Stimulated activated CD8-positive, alpha-beta memory T cell treated with anti-CD3 and anti-CD28 coated beads, Interleukin-7, amount 100 ng/mL, for 1 hour (primary cell): ENCODE measurements at places on chromosomes 6 and 20.

DNA sequence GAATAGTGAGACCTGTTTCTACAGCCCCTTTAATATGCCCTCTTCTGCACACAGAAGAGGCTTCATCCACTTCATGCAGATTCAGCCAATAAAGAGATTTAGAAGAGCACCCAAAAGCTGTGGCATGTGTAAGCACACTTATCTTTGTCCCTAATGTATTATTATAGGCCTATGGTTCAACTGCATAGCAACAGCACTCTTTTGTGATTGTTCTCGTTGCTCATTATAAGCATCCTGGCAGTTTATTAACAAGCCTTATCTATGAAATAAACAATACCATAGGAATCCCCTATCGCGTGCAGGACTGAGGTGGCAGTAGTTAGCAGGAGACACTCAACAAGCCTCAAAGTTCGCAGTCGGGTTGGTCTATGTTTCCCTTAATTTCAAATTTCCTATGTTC is 138.5 kb upstream of the BEND6 start:
- DNase-seq: no peak

- DNase-seq: no peak
Observed at GRCh38 chr6:100175814-100176310, 181.8 kb upstream of the MCHR2 start.

DNA sequence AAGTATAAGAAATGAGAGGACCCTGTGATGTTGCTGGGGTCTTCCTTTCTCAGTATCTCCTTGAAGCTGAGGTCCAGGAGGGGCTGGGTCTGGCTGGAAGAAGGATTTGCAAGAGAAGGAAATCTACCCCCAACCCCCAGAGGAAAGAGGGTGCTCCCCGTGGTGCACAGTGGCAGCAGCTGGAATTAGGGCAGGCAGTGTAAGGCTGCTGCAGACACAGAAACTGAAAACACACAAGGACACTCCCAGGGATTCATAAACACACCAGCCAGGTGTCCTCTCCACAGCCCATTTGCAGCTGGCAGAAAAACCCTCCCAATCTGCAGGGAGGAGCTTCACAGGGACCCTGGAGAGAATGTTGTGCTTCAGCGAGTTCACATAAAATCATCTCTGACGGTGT is 297.2 kb downstream of the CDH26 start:
- DNase-seq: no peak

GRCh38 chr6:146543211-146543939 is at the start of gene RAB32:
Gene RAB32 (plus strand): TSS chr6:146543833. CDS start chr6:146543872, 39 bp downstream.
- DNase-seq: no peak

- DNase-seq: no peak
Observed at GRCh38 chr6:22322103-22323030, 25.5 kb upstream of the PRL start.

- no peak for DNase-seq
Observed at GRCh38 chr6:50264995-50265571, 215.4 kb upstream of the DEFB112 start.

GRCh38 chr6:19866985-19867627 is 29.9 kb downstream of the ID4 start:
- DNase-seq: no peak

DNA sequence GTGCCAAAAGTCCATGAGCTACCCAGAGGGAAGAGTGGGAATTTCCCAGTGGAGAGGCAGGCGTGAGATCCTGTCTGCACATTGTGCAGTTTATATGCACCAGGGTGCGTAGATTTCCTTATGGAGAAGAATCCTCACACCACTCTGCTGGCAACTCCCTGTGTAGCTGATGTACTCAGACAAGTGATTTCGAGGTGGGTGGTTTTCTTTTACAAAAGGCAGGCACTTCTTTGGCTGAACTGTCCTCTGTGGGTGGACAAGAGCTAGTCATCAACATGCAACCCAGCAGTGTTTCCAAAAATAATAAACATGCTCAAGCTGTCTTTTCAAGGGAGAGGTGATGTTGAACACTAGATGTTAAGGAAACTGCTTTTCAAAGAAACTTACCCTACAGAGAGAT is 121.7 kb upstream of the NXT1 start:
- DNase-seq: no peak

DNA sequence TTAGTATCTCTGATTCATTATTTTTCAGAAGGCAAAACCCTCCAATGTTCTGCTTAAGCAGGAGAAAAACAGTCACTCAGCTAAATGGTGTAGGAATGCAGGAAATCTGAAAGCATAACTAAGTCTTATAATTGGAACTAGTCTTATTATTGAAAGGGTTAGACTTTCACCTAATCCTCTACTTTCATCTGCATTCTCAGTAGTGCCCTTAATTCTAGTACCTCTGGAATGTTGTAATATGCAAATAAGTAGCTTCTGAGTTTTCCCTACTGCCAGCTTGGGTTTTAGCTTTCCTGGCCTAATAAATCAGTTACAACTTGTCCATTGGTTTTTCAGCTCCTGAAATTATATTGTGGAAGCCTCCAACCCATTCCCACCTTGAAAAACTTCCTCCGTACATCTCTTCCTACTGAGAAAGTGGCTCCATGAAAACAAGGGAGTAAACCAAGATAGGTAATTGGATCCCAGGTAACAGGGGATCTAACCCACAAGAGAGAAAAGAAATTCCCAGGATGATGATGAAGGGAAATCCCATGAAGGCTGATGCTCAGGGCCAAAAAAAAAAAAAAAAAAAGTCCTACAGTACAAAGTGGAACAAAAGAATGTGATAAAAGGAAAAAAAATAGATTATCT is 147.0 kb downstream of the TBC1D32 start:
- no peak for DNase-seq

GRCh38 chr20:63546256-63546955 is 1.1 kb downstream of the SRMS start:
- no peak for DNase-seq

DNA sequence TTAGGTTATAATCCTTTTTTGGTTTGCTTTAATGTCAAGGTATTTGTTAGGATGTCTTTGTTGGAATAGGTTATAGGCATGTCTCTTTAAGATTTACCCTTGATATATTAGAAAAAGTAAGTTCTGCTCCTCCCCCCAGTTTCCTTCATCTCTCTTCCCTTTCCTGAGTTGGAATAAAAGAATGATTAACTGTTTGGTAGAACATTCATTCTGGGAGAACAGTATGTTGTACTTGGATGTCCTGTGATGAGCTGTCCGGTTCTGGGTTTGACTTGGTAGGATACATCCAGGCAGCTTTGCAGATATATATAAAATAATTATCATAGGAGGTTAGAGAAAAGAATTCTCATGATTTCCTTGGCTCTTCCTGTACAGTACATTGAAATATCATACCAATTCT is 199.6 kb upstream of the RREB1 start:
- no peak for DNase-seq

DNA sequence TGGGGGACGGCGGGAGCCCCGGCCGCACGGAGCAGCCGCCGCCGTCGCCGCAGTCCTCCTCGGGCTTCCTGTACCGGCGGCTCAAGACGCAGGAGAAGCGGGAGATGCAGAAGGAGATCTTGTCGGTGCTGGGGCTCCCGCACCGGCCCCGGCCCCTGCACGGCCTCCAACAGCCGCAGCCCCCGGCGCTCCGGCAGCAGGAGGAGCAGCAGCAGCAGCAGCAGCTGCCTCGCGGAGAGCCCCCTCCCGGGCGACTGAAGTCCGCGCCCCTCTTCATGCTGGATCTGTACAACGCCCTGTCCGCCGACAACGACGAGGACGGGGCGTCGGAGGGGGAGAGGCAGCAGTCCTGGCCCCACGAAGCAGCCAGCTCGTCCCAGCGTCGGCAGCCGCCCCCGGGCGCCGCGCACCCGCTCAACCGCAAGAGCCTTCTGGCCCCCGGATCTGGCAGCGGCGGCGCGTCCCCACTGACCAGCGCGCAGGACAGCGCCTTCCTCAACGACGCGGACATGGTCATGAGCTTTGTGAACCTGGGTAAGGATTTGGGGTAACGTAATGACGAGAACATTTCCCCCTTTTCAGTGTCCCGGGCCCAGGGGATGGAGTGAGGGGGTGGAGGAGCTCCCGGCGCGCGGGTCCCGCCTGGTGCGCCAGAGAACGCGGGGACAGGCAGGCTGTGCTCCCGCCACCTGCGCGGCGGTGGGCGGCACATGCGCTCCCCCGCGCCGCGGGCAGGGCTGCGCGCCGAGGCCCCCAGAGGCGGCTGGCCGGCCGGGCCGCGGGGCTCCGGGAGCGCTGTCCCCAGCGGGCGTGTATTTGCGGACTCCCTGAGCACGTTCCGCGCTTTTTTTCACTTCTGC is 1.4 kb downstream of the BMP6 start:
- DNase-seq: no peak

GRCh38 chr6:144777249-144777648 is 492.1 kb downstream of the UTRN start:
- DNase-seq: no peak

GRCh38 chr20:3811467-3812258 is 8.7 kb upstream of the AP5S1 start:
- peak; percentile 81 for DNase-seq

GRCh38 chr20:19256906-19257595 is 44.6 kb downstream of the SLC24A3 start:
- no peak for DNase-seq

DNA sequence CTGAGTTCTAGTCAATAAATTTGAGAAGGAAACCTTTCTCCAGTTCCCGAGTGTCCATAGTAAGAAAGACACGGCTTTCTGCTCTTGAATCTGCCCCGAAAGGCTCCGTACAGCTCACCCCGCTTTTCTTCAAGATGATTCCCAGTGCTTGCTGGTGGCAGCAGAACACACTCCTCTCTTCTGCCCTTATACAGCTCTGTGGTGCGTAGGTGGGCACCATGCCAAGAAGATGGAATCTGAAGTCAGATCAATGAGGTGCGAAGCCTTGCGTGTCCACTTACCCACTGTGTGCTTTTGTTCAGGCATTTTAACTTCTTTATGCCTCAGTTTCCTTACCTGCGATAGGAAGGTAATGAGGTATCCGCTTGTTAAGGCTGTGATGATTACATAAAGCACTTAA is 142.2 kb downstream of the WDR27 start:
- DNase-seq: no peak

GRCh38 chr6:129215916-129216520 is 333.1 kb downstream of the LAMA2 start:
- DNase-seq: no peak

- no peak for DNase-seq
Observed at GRCh38 chr6:104134876-104135275, 724.8 kb downstream of the HACE1 start.

DNA sequence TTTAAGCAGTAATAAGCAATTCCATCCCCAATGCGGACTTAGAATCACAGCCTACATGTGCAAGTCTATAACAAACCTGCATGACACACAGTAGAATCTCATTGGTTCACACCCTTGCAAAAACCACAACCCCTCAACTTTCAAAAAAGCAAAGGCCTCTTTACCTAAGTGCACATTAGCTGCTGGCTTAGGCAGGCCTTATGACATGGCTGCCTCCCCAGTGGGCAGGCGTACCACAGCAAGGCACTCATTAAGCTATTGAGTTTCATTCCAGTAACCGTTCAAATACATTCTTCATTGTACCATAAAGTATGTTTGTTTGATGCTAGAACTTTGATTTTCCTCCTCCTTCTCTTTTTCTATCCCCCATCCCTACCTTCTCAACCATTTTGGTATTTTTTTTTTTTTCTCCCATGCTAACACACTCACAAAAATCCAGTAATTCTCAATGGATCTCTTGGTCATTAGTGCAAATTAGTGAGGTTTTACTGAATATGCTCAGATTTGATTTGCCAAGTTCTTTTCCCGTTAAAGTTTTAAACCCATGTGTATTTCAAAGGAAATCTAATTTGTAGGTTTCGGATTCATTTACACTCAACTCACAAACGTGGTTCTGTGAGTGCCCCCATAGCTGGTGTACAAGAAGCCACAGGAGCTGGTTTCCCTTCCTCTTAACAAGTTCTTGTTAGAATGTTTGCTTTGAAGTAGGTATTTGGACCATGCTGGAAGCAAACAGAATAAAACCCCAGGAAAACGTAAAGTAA is 460.4 kb upstream of the RUNX2 start:
- DNase-seq: no peak

DNA sequence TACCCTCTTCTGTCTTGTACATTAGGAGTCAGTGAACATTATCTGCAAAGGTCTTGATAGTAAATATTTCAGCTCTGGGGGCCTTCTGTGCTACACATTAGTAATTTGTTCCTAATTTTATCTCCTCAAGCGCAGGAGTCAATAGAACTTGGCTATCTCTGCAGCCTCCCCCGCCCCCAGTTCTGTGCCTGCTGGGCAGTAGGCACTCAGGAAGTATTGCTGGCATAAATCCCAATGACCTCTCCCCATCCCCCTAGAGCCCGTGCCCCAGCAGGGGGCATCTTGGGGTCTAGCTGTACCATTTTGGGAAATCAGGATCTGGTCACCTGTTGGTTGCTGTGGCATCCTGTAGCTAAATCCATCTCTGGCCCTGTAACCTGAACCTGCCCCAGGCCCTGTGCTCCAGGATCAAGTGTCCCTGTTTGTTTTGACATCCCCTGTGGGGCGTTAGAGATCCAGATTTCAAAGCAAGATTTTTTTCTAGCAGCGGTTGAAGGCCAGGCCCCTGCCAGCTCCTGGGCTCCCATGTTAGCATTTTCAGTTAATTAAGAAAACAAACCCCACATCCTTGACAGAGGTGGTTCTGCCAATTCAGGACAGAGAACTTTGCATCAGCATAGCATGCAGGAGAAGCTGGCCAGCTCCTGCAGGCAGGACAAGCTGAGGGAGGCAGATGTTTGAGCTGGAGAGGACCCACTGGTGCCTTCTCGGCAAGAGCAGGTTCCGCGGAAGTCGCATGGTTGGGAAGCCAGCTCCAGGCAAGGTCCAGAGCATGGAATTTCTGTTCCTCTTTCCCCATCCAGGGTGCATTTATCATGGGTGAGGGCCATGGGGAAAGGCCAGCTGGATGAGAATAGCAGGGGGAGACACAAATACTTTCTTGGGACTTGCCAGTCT is 32.1 kb downstream of the DAAM2 start:
- DNase-seq: no peak

- DNase-seq: no peak
Observed at GRCh38 chr20:41344477-41344876, 3.9 kb downstream of the LPIN3 start.

- DNase-seq: no peak
Observed at GRCh38 chr6:15512721-15513120, 150.1 kb downstream of the DTNBP1 start.

GRCh38 chr6:11160199-11160598 is 48.7 kb upstream of the ERVFRD-1 start:
- DNase-seq: no peak

GRCh38 chr20:8401556-8401955 is 269.5 kb downstream of the PLCB1 start:
- no peak for DNase-seq

DNA sequence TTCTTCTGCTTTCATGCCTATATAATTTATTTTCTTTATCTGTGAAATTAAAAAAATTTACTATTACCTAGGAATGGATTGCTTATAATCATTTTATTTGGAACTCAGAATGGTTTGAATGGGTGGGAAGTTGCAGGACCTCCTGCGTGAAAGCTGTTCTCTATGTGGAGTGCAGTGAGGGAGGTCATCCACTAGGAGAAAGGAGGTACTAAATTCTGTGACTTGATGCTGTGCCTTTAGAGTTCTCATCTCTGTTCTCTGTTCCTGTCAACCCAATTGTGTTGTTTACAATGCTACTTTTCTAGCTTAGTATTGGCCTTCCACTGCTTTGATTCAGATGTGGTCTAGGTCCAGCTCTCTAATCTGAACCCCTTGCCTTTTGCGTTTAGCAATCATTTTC is 65.0 kb upstream of the HIVEP1 start:
- no peak for DNase-seq

GRCh38 chr6:116975600-116975999 is 98.6 kb downstream of the RFX6 start:
- no peak for DNase-seq
